Epithelial cell of alveolus of lung (primary cell): ENCODE measurements at places on chromosomes 3 and 15. TPM values are rescaled to one million over a fixed set of nuclear protein-coding genes. Genes with fewer than 3 reads are reported as not detected.

RGMA gene
- 1.0 and 5.3 TPM in 2 replicates for total RNA-seq

UACA gene
- 17.3 and 56.5 TPM in 2 replicates for total RNA-seq

FAM107A gene
- total RNA-seq: 0.13 and 0.32 TPM in 2 replicates

MFAP1 gene
- total RNA-seq: 21.1 and 27.1 TPM in 2 replicates

FOXB1 gene
- not detected in 2 replicates for total RNA-seq

UBE2E2 gene
- 75.6 and 123 TPM in 2 replicates for total RNA-seq

TIMP4 gene
- total RNA-seq: 4.9 and 15.6 TPM in 2 replicates

ARL8B gene
- 29.1 and 54.6 TPM in 2 replicates for total RNA-seq

RTP1 gene
- not detected in 2 replicates for total RNA-seq

MITF gene
- total RNA-seq: 6.6 and 20.7 TPM in 2 replicates

ARGFX gene
- not detected in 2 replicates for total RNA-seq

LMCD1 gene
- 24.7 and 274 TPM in 2 replicates for total RNA-seq

DAZL gene
- total RNA-seq: not detected in 2 replicates

SATB1 gene
- 3.7 and 37.4 TPM in 2 replicates for total RNA-seq

LEKR1 gene
- total RNA-seq: 0.24 and 0.39 TPM in 2 replicates

DISP2 gene
- total RNA-seq: 0.08 and 0.13 TPM in 2 replicates

CPOX gene
- total RNA-seq: 23.0 and 32.3 TPM in 2 replicates

SMAD6 gene
- total RNA-seq: 5.3 and 18.4 TPM in 2 replicates

FANCD2OS gene
- not detected in 2 replicates for total RNA-seq

SNURF gene
- 1.7 and 9.7 TPM in 2 replicates for total RNA-seq

RASL12 gene
- total RNA-seq: 39.0 and 131 TPM in 2 replicates

ALDH1A3 gene
- total RNA-seq: 22.7 and 71.6 TPM in 2 replicates

ADAMTSL3 gene
- 1.3 and 4.2 TPM in 2 replicates for total RNA-seq

USP50 gene
- not detected in 2 replicates for total RNA-seq

IL12A gene
- total RNA-seq: 4.4 and 6.9 TPM in 2 replicates

GLCE gene
- 24.8 and 37.5 TPM in 2 replicates for total RNA-seq

ZBTB20 gene
- total RNA-seq: 9.1 and 16.6 TPM in 2 replicates

P3H2 gene
- total RNA-seq: 1.4 and 8.1 TPM in 2 replicates

HPS3 gene
- total RNA-seq: 22.3 and 27.7 TPM in 2 replicates

GPR87 gene
- total RNA-seq: 2.8 TPM in 1 of 2 replicates, not detected in the other

PPIB gene
- 713 and 1,049 TPM in 2 replicates for total RNA-seq

CCR3 gene
- not detected in 2 replicates for total RNA-seq

SKIL gene
- 41.1 and 57.4 TPM in 2 replicates for total RNA-seq

LCMT2 gene
- 5.9 and 6.9 TPM in 2 replicates for total RNA-seq

DUOX2 gene
- total RNA-seq: 0.13 TPM in 1 of 2 replicates, not detected in the other

CCDC33 gene
- total RNA-seq: 6.1 TPM in 1 of 2 replicates, not detected in the other

NRG4 gene
- 0.13 and 0.16 TPM in 2 replicates for total RNA-seq

ATP8B4 gene
- total RNA-seq: 0.39 and 2.2 TPM in 2 replicates

SPTBN5 gene
- under 0.01 and 0.24 TPM in 2 replicates for total RNA-seq

MYZAP gene
- 0.72 and 0.78 TPM in 2 replicates for total RNA-seq

ZBTB47 gene
- 9.3 and 10.2 TPM in 2 replicates for total RNA-seq

AADACL2 gene
- not detected in 2 replicates for total RNA-seq

CAPN3 gene
- total RNA-seq: 0.26 and 2.2 TPM in 2 replicates

RTP3 gene
- not detected in 2 replicates for total RNA-seq

TTC21A gene
- total RNA-seq: 0.91 and 2.1 TPM in 2 replicates

KLHL40 gene
- total RNA-seq: not detected in 2 replicates

NGLY1 gene
- total RNA-seq: 10.6 and 14.5 TPM in 2 replicates

TMEM158 gene
- 25.3 and 153 TPM in 2 replicates for total RNA-seq

SSUH2 gene
- total RNA-seq: not detected in 2 replicates

ADAMTS17 gene
- 0.26 TPM in 1 of 2 replicates, not detected in the other for total RNA-seq

MEIS2 gene
- 9.6 and 30.7 TPM in 2 replicates for total RNA-seq

ITIH3 gene
- total RNA-seq: 0.13 TPM in 1 of 2 replicates, not detected in the other

SH2D7 gene
- not detected in 2 replicates for total RNA-seq

BUB1B gene
- total RNA-seq: 10.3 and 18.2 TPM in 2 replicates

ZIC1 gene
- 0.08 TPM in 1 of 2 replicates, not detected in the other for total RNA-seq

LRRIQ4 gene
- not detected in 2 replicates for total RNA-seq

BOC gene
- total RNA-seq: 10.0 and 17.5 TPM in 2 replicates
